Stimulated activated CD4-positive, alpha-beta T cell treated with anti-CD3 and anti-CD28 coated beads, TNF-alpha, amount 100 ng/mL, for 1 hour (primary cell): ENCODE measurements at places on chromosomes 7 and 10.

DNA sequence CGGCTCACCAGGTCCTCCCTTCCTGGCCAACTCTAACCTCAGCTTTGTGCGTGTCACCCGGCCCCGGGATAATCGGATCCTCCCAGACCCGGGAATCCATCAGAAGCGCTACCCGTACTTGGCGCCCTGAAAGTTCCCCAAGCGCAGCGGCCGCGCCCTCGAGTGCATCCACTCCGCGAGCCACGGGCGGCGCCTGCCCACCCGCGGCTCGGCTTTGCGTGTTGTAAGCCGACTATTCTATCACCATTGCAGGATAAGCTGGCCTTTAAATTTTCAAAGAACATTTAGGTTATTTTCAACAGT lies 35.7 kb upstream of the EBLN1 start:
- no peak for DNase-seq

GRCh38 chr7:100735730-100736129 lies 2.3 kb downstream of the ZAN start:
- no peak for DNase-seq

- no peak for DNase-seq
Observed at GRCh38 chr7:141144921-141145629, 71.2 kb downstream of the TMEM178B start.

- no peak for DNase-seq
Observed at GRCh38 chr10:13636776-13637175, 50.0 kb downstream of the PRPF18 start.

DNA sequence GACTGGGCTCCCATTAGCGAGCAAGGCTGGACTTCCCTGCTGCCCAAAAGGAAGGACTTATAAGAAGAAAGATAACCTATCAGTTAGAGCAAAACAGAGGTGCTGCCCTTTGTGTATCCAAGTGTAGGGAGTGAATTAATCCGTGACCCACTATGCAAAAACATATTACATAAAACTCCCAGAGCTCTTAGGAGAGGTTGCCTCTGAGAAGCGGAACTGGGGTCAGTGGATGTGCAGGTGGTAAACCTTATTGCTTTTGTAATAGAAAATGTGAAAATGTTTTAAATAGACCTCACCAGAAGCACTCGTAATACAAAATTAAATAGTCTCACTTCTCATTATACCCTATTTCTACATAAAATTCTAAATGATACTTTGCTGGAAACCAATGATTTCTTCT lies 17.1 kb upstream of the IL6 start:
- no peak for DNase-seq

DNA sequence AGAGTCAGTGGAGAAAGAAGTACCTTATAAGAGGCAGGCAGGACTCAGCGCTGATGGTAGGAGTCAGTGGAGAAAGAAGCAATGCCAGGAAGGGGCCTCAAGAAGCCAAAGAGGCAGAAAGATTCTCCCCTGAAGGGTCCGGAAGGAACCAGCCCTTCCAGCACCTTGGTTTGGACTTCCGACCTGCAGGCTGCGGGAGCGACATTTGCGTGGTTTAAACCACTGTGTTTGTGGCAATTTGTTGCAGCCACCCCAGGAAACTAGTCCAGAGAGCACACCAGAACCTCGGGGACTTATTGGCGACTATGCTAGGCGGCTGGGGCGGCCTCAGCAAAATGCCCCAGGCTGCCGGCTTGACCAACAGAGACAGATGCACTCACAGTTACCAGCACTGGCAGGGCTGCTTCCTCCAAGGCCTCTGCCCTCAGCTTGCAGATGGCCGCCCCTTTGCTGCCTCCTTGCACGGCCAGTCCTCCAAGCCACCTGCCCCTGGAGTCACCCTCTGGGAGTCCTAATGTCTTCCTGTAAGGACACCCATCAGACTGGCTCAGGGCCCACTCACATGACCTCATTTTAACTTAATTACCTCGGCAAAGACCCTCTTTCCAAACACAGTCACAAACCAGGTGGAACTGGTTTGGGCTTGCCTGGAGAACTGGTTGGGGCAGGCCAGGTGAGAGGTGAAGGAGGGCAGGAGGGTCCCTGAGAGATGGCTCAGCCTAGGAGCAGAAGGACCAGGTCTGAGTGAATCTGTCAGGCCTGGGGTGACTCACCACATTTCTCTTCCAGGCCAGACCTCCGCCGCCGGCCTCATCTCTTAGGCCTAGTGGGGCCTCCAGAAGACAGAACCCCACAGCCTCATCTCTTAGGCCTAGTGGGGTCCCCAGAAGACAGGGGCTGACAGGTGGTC lies 26.1 kb downstream of the CALML3 start:
- no peak for DNase-seq

DNA sequence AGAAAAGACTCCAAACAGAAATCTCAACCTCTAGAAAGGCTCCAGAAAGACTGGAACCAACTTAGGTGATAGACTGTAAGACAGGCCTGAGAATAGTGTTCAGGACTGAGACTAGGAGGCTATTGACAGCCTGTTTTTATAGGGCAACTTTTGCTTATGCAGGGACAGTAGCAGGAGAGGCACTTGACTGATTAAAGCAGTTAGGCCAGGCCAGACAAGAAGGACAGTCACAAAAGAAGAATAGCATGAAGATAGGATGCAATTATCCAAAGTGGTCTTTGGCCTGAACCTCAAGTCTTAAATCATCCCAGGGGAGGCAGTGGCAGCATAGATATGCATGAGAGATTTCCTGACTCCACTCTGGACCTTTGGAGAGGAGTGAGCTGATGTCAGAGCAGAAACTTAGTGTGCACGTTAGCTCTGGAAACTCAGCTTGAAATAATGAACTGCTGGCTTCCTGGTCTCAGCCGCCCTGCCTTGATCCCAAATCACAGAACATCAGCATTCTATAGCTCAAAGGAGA lies 290.6 kb downstream of the SORCS3 start:
- no peak for DNase-seq

- no peak for DNase-seq
Observed at GRCh38 chr10:114631666-114632417, 26.2 kb downstream of the ABLIM1 start.

- no peak for DNase-seq
Observed at GRCh38 chr10:132764108-132764507, 21.8 kb downstream of the NKX6-2 start.

DNA sequence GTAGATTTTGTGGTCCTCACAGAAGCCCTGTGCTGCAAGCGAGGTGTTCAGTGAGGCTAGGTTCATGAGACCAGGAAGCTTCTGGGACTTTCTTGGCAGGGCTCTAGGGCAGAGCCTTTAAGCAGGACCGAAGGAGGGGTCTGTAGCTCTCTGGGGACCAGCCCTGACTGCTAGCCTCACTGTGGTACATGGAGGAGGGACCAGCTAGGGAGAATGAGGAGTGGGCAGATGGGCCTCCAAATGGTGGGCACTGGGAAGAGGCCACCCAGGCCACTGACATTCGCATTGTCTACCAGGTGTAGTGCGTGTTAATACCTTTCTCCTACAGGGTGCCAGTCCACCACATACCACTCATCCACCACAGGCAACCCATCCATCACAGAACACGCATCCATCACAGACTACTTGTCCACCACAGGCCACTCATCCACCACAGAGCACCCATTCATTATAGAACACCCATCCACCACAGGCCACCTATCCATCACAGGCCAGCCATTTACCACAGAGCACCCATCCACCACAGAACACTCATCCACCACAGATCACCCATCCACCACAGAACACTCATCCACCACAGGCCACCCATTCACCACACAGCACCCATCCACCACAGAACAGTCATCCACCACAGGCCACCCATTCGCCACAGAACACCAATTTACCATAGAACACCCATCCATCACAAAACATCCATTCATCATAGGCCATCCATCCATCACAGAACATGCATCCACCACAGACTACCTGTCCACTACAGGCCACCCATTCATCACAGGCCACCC lies 31.6 kb upstream of the ZNF488 start:
- DNase-seq, result no peak

DNA sequence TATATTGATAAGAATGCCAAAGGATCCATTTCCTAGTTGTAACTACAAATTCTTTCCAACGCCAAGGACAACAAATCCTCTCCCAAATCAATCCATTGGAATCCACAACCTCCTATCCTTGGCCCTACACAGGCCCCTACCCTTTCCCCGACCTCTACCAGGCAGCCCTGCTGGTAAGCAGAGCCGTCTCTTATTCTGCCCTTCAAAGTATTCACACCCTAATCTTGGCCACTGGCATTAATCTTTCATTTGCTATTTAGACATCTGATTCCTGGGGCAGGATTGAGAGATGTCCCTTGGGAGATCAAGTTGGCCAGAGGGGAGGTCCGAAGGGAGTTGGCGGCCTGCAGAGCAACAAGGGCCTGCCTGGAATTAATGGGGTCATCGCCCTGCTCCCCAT lies 161.4 kb downstream of the PLXNA4 start:
- DNase-seq, result no peak

DNA sequence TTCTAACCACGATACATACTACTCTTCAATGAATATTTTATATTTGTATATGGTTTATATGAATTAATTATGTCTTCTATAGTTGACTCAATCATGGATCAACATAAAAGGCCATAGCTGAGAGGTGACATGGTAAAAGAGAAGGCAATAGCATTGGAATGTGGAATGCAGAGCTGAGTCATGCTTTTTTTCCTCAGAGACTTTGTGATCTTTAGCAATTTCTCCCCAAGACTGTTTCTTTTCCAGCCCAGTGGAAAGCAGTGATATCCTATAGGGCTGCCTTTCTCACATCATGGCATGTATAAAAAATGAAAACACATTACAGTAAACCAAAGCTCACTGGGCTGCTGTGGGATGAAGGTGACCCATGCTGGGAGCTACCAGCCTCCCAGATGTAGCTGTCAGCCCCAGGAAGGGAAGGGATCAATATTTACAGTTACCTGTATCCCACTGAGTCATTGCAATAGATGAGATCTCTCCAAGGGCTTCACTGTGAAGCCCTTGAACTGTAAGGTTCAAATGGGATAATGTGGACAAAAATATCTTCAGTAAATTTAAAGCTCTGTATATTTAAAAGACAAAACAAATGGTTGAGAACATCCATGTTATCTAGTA lies 30.2 kb downstream of the SLC39A12 start:
- DNase-seq, result no peak

DNA sequence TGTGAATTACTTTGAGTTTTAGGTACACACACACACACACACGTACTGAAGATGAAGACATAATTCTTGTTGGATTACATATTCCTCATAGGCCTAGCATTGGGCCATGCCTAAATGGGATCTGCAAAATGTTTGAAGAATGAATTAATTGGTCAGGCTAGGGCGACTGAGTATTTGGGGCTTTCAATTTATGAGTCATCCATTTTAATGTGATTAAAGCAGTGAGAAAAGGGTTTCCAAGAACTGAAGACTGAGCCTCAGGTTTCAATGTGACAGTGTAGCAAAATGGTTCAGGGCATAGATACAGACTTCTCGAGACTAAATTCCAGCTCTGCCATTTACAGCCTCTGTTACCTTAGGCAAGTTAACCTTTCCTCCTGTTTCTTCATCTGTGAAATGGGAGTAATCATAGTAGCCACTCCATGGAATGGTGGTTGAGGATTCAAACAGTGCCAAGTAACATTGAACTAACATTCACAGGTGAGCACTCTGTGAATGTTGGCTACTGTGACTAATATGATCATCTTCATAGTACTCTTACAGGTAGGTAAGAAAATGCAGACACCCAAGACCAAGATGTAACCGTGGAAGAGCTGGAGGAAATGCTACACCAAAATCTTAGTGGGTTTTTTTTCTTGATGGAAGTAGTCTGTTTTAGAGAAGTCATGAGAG lies 7.6 kb downstream of the BPGM start:
- DNase-seq, result no peak

- no peak for DNase-seq
Observed at GRCh38 chr10:11104772-11105675, 87.4 kb downstream of the CELF2 start.

- DNase-seq, result no peak
Observed at GRCh38 chr10:113569576-113569975, 16.7 kb downstream of the HABP2 start.

GRCh38 chr7:15558756-15559155 lies 3.1 kb downstream of the AGMO start:
- DNase-seq, result no peak

DNA sequence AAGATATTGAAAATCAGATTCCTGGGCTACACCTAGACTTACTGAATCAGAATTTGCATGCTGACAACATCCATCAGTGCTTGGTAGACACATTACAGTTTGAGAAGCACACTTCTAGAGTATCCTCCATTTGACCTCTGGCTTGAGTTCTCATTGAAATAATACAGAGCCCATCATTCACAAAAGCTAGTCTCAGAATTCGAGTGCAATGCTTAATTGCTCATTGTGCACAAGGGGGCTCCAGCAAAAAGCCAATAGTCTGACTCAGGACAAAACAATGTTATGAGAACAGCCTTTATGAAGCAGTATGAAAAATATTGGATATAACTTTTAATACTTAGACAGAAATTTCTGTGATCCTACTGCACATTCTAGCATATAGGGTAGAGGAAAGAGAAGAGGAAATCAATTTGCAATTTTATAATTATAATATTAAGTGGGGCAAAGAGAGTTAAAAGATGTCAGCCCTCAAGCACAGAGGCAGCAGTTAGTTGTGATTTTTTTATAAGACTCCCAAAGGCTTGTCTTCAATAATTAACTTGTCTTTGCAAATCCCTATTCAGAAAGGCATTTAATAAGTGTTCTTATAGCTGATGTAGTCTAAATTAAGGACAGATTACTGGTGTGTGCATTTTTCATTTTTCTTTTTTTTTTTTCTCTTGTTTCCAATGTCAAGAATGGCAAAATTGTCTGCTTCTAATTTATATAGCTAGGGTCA lies 105.8 kb upstream of the ANK3 start:
- DNase-seq, result no peak

DNA sequence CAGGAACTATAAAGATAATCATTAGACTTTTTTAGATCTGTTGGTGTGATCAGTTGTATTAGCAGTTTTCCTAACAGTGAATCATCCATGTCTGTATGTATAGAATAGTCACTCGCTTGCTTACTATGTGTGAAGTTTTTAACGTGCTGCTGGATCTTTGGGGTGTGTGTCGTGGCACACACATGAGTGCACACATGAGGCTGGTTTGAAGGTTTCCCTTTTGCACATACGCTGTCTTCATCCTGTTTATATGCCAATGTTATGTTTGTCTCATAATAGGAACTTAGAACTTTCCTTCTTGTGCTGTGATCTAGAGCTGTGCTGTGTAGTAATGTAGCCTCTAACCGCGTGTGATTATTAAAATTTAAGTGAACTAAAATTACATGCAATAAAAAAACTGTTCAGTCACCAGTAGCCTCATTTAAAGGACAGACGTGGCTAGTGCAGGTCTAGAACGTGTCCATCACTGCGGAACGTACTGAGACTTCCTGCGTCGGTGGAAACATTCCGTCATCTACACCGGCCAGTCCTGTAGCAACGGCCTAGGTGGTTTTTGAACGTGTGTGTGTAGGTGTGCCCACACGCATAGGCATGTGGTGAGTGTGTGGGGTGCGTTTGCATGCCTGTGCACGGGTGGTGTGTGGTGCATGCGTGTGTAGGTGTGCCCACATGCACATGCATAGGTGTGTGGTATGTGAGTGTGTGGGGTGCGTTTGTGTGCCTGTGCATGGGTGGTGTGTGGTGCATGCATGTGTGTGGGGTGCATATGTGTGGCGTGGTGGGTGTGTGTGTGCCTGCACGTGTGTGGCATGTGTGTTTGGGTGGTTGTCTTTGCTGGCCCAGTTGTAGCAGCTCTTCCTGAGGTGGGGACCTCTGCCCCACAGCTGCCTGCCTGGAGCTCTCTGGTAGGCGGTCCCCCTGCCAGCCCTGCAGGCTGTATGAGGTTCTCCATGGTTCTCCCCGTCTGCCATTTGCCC lies 56.6 kb downstream of the INPP5A start:
- no peak for DNase-seq
